Urothelium cell line (cell line): ENCODE measurements at places on chromosomes 5 and 9.

GRCh38 chr5:134223406-134224248, 2.2 kb downstream of the PPP2CA start:
- DNase-seq, result no peak

DNA sequence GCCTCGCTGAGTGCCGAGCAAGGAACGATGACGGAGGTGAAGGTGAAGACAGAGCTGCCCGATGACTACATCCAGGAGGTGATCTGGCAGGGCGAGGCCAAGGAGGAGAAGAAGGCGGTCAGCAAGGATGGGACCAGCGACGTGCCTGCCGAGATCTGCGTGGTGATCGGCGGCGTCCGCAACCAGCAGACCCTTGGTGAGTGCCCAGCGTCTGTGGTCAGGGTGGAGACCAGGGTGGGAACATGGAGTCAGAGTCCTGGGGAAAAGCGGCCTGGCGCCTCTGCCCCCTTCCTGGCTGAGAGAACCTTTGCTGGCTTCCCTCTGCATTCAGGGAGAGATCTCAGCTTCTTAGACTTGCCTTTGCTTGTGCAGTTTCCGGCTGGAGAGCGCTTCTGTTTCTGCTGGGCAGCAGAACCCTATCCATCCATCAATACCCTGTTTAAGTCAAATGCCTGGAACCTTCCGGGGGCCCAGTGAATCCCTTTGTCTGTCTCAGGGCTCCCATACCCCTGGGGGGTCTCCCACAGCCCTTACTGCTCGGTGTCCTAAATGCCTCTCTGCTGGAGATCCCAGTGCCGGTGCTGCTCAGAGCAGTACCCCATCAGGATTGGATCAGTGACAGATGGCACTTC, 89.6 kb downstream of the AMBP start:
- no peak for DNase-seq

GRCh38 chr9:89901920-89902319, 297.1 kb downstream of the GADD45G start:
- no peak for DNase-seq

GRCh38 chr5:149149942-149150341, 8.6 kb downstream of the ABLIM3 start:
- no peak for DNase-seq

- DNase-seq, result no peak
Observed at GRCh38 chr9:81981883-81982282, 6.7 kb upstream of the SPATA31D1 start.

DNA sequence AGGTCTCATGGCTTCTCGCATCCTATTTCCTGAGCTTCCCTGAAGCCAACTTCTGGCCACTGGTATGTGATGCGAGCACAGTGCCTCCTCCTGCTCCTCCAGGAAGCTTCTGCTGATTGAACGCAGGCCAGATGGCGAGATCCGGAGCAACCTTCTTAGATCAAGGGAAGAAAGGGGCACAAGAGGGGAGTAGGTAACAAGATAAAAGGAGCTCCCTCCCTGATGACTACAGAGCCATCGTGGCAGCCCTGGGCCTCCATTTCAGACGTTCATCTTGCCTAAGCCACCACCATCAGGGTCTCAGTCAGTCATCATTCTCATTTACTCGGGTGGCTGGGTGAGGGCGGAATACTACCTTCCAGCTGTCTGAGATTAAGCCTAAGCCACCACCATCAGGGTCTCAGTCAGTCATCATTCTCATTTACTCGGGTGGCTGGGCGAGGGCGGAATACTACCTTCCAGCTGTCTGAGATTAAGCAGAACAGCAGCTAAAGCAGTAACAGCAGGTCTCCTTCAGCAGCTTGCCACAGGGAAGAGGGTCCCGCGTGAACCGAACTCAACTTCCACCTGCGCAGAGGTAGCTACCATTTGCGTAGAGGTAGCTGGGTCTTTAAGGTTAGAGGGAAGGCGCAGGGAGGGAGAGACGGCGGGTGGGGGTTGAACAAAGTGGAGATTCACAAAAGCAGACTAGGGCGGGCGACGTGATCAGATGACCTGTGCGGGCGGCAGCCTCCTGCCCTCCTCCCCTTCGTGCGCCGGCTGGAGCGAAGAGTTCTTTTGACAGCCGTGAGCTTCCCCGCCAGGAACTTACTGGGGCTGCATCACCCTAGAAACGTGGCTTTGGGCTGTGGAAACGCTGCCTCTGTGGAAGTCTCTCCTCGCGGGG, 27.9 kb upstream of the MGAT1 start:
- peak; percentile 65 for DNase-seq

- DNase-seq, result no peak
Observed at GRCh38 chr5:37723162-37723961, 116.5 kb downstream of the GDNF start.

DNA sequence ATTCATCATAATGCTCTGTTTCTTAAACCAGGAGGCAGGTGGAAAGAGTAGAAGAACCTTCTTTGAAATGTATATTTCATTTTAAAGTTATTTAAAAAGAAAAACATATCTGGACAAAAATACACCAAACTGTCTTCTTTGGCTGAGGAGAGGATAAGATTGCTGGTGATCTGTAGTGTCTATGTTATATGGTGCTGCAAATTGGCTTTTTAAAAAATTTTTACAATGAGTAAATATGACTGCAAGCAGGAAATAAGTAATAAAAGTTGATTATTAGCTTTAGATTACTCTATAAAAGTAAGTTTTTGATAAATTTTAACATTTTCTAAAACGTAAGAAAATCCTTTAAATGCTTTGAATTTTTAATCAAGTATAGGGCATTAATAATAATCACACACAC, 64.9 kb downstream of the CEP120 start:
- no peak for DNase-seq

DNA sequence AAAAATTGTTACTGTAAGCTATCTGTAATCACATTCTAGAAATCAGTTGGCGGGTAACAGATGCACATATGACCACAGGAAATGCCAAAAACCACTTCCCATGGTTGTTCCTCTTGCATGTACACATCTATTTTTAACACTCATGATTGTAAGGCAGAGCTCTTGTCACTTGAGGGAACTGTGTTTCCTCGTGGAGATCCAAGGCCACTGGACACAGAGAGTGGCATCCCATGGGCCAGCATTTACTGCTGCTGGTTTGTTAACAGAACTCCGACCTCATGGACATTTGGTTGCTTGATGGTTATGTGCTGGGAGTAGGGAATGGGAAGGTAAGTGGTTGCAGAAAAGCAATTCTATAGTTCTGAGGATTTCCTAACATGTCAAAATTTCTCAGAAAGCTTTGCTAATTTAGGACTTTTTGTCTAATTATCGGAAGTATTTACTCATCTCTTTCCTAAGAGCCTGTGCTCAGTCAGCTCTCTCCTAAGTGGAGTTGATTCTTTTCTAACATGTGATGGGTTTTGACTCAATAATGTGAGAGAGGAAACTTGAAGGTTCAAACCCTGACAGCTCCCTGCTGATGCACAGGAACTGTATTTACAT, 202.0 kb upstream of the NR3C1 start:
- DNase-seq, result no peak

DNA sequence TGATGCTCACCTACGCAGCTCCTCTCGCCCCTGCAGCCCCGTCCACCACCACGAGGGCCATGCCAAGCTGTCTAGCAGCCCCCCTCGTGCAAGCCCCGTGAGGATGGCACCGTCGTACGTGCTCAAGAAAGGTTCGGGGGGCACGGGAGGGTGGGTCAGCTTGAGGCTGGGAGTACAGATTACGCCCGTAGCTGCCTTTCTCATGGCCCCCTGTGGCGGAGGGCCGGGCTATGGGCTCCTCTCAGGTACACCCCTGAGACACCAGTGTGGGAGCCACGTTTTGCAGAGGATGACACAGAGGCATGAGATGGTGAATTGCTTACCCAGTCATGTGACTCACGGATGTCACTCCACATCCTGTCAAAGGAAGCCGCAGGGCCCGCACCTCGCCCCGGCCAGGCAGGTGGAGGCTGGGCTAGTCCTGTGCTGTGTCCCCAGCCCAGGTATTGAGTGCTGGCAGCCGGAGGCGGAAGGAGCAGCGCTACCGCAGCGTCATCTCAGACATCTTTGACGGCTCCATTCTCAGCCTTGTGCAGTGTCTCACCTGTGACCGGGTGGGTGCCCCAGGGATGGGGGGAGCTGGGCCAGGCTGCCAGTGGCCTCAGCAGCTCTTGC, 33.7 kb downstream of the USP20 start:
- no peak for DNase-seq

DNA sequence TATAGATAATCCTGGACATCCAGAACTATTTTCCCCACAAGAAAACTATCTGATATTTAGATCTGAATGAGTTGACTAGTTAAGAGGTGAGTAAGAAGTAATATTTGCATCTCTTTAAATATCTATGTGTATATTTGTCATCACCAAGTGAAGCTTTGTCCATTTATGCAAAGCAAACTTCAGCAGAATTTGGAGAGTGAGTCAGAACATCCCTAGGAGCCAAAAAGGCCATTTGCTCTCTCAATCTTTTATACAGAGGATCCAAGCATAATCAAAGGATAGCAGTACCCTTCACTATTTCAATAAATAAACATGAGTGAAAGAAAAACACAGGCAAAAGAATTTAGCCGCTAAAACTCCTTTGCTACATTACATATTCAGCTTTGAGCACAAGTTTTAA, 454.4 kb downstream of the NR2F1-AS1 start:
- DNase-seq, result no peak

DNA sequence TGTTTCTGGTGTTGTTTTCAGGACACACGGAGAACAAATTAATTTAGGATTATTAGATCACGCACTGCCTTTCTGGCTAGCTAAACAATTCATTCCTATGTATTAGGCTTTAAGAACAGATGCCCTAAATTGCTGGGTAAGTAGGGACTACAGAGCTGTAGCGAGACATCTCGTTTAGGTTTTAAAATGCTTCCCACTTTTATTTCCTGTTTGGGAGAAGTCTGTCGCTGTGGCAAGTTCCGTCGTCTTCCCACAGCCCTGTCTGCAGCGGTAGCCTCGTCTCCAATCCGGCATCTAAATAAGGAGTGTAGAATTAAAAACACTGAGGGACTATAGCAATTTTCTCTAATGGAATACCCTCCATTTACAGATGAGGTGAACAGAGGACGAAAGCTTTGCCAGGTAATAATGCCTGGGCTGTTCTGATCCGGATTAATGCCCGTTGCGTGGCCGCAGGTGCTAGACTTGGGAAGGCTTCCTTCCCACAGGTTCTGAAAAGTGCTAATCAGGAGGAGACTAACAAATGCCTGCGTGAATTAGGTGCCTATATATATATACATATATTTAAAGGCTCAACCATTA, 1.3 kb upstream of the TRIM36 start:
- DNase-seq, result no peak

DNA sequence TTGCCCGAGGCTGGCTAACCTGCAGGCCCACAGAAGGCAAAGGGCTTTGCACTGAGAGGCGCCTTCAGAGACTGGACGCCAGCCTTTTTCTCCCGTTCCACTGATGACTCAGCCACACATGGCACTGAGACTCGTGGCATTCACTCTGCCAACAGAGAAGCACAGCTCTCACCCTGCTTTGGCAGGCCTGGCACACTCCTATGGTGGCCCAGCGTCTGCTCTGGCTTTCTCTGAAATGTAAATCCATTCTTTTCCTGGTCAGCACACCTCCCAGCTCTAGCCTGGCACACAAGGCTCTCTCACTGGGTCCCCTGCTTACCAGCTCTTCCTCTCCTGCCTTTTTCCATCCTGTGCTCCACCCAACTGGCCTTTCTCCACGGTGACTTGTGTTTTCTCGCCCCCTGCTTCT, 5.9 kb upstream of the MELK start:
- DNase-seq, result peak; percentile 63

GRCh38 chr5:37539459-37539858, 160.3 kb downstream of the WDR70 start:
- DNase-seq, result no peak

- no peak for DNase-seq
Observed at GRCh38 chr5:130286971-130287370, 382.7 kb downstream of the CHSY3 start.

DNA sequence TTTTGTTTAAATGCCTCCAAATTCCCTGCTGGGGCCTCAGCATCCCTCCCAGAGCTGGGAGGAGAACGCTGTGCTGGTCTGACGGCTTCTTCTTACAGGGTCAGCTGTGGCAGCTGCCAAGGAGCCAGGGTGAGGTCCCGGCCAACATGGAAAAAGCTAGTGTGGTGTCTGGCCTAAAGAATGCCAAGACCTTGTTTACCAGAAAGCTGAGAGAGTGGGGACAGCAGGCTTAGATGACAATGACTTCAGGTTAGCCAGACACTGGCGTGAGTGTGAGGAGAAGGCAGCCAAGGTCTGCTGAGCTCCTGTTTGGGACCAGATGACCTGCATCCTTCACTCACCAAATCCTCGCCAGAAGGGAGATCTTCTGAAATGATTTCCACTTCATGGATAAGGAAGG, 112.5 kb downstream of the CRB2 start:
- DNase-seq, result no peak

DNA sequence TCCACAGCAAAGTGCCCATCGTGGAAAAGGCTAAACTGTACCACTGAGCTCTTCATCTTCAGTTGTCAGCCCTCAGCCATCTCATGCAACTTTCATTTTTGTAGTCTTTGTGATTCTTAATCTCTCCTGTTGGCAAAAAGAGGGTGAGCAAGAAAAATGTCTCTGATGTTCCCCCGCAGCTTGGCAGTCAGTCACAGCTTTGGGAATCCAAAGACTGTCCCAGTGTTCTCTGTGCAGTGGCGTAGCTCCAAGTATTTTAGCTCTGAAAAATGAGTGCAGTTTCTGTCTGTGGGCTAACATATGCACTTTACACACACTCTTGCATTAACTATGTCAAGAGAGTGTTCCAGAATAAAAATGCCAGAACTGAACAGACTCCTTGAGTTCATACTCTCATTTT, 372.2 kb downstream of the TMEM232 start:
- DNase-seq, result no peak

- DNase-seq, result no peak
Observed at GRCh38 chr5:21862986-21863385, 990.2 kb downstream of the CDH12 start.

- DNase-seq, result no peak
Observed at GRCh38 chr5:29161399-29162291, 2031.8 kb upstream of the CDH6 start.

DNA sequence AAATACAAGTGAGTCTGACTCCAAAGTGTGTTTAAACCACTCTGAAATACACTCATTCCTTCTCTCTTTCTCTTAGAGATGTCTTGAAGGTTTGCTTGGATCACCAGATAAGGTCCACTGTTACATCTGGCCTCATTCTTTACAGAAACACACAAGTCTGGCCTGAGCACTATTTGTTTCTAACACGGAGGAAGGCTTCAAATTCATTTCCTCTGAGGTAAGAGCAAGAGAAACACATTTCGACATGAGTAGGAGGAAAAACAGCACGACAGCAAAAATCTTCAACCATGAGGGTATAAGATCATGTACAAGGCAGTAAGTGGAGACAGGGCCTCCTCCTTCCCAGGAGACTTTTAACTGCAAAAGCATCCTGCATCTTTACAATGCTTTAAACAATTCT, 8.0 kb downstream of the SIL1 start:
- DNase-seq, result no peak

GRCh38 chr9:81664638-81665222, 24.6 kb downstream of the TLE1 start:
- no peak for DNase-seq
